ENCODE measurements at places on chromosomes 12 and 14.

DNA sequence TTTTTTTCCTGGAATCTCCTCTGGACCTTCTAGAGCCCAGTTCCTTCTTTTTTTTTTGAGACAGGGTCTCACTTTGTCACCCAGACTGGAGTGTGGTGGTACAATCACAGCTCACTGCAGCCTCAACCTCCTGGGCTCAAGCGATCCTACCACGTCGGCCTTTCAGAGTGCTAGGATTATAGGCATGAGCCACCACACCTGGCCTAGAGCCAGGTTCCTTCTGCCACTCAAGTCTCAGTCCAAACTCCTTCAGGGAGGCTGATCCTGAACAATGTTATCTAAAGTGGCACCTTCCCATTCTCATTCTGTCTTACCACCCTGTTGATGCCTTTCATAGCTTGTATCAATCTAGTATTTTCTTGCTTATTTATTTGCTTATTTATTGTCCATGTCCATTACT, 22.3 kb upstream of the ELK3 start:
- no peak for DNase-seq

DNA sequence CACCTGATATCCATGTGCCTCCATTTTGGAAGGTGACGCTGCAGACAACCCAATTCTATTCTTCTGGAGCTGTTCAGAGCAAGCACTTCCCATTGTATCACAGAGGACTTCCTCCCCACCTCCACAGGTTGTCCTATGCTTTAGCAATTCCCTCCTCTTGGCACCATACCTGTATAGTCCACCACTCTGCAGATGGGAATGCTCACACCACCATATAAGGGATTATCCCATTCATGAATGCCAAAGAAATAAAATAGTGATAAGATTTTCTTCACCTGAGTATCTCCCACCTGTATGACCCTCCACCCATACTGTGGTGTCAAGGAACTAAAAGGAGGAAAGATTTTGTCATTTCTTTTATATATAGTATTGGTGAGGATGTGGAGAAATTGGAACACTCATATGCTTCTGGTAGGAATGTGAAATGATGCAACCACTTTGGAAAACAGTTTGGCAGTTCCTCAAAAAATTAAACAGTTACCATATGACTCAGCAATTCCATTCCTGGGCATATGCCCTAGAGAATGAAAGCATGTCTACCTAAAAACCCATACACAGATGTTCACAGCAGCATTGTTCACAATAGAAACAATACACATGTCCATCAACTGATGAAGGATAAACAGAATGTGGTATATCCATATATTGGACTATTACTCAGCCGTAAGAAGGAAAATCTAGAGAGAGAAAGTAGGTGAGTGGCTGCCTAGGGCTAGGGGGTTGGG, 75.2 kb downstream of the FIGNL2 start:
- no peak for DNase-seq

- no peak for DNase-seq
These were observed 56.4 kb upstream of the ISM2 start for GRCh38 chr14:77554816-77555599.

GRCh38 chr12:50309950-50310349, 26.6 kb upstream of the LIMA1 start:
- DNase-seq: no peak

DNA sequence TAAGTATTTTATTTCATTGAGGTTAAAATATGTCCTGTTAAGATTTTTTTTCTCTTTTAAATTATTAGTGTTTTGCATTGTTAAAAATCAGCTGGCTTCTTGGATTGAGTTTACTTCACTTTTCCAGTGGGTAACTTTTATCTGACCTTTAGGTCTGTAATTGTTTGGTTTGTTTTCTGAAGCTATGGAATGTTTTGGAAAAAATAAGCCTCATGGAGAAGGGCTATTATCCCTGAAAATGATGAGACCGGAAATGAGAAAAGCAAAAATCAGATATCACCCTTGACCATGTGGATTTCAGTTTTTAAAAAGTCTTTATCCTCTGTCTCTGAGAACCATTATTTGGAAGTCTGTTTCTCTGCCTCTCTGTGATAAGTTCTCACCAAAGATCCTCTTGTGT, 180.9 kb downstream of the RAD51B start:
- no peak for DNase-seq

DNA sequence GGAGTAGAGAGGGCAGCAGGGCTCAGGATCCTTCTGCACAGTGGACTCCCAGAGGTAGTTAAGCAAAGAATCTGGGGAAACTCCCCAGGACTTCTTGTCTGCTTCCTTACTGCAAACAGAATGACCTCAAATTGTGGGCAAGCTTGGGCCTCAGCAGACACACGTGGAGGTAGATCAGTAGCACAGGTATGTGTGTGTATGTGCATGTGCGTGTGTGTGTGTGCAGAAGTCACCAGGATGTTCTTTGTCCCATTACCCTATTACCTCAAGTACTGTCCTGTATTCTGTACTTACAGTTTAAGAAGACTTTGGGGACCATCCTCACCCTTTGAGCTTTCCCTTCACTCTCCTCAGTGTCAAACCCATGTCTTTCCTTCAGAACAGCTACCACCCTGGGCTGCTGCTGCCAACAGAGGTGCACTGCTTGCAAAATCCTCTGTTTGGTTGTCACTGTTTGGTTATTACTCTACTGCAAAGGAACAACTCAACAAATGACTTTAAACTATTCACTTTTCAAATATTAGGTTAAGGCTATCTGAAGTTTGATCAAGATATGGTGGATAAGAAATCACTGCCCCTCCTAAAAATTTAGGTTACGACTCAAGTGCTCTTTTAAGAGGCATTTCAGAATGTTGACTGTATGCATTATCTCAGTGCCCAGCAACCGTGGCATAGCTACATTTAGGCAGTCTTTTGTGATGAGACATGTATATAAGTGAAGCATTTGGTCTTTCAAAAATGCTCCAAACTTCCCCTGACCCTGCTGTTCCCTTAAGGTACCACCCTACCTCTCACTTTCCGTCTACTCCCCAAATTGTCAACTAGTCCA, 78.2 kb upstream of the MBIP start:
- DNase-seq: no peak

GRCh38 chr12:53063708-53064612, 14.1 kb downstream of the TNS2 start:
- DNase-seq: no peak

DNA sequence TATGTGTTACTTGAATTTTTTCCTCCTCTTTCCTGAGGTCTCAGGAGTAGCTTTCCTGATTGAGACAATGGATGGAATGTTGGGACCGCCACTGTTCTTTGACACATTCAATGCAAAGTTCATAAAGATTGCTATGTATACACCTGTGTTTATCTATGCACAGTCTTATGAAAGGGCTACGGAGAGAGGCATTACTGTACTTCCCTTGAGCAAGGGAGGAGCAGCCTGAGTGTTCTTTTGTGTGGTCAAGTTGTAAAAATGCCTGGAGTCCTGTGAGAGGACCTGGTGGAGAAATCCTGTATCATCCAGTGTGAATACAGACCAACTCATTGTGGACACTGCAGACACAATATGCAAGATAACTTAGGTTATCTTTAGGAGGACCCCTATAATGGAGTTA, 1.2 kb downstream of the SRGAP1 start:
- no peak for DNase-seq

DNA sequence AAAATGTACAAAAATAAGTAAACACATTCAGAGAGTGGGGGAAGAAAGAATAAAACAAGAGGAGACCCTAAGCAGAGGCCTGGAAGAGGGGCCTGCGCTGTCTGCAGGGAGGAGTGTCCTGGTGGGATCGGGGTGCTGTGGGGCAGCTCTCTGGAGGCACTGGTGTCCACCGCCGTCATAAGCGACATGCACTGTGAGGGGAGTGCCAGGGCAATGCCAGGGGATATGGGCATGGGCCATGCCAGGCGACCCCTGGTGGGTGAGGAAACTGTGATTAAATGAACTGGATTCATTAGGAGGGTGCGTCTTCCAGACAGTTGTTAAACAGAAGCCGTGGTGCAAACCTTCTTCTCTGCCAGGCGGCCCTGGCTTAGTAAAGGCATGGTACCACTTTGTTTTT, 116.6 kb downstream of the PIWIL1 start:
- DNase-seq: no peak

GRCh38 chr14:34711169-34711568, 3.2 kb downstream of the CFL2 start:
- no peak for DNase-seq

DNA sequence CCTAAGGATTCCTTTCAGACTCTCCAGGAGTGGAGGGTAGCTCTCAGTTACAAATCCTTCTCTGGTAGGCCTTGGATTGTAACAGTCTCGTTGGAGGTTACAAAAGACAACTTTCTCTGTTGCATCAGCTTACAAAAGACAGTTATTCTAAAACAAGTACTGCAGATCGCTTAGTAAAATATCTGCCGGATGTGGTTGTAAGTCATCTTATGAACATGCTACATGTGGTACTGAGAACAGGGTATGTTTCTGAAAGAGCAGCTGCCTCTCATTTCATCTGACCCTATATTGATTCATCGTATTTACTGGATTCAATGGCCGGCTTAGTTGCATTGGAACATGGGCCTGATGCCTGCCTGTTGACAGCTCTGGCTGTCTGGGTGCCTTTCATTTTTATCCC, 157.4 kb downstream of the PTCSC3 start:
- no peak for DNase-seq

DNA sequence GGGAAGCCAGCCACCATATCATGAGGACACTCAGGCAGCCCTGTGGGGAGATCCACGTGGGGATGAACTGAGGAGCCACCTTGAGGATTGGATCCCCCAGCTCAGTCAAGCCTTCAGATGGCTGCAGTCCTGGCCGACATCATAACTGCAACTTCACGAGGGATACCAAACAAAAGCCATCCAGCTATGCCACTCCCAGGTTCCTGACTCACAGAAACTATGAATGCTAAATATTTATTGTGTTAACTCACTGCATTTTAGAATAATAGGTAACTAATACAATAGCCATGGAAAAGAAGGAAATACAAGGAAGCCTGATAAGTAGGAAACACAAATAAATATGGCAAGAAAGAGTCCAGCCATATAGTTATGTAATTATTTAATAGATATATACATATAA, 42.1 kb upstream of the FAM222A start:
- no peak for DNase-seq

DNA sequence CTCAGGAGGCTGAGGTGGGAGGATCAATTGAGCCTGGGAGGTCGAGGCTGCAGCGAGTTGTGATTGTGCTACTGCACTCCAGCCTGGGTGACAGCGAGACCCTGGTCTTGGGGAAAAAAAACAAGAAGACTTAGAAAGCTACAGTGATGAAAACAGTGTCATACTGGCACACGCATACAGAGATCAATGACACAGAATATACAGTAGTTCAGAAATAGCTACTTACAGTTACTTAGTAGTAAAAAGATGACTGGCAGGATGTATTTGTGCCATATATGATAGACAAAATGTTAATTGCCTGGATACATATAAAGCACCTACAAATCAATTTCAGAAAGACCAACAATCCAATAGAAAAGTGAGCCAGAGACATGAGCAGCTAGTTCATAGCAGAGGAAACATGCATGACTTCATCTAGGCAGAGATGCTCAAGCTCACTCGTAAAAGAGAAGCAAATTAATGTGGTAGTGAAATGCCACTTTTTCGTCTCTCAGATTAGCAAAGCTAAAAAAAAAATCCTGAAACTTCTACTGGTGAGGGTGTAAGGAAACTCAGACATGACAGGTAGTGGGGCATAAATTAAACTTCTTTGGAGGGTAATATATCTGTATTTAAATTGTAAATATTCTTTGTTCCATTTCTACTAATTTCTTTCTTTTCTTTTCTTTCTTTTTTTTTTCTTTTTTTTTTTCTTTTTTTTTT, 2.5 kb upstream of the ALDH2 start:
- DNase-seq: no peak

DNA sequence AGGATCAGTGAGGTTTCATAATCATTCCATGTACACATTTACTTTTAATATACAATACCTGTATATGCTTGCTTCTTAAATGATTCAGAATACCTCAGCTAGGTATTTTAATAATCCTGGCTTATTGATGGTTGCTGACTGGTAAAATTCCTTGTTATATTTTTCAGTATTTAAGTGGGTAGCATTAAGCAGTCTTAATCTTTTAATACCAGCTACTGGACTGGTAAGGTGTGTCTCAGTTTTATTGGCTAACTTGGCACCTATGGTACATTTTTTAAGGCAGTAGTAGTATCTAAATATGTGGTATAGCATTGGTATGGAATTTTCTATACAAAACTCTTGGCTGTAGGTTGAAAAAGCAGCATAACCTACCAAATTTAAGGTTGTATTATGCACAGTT, 96.6 kb downstream of the RAD52 start:
- no peak for DNase-seq

DNA sequence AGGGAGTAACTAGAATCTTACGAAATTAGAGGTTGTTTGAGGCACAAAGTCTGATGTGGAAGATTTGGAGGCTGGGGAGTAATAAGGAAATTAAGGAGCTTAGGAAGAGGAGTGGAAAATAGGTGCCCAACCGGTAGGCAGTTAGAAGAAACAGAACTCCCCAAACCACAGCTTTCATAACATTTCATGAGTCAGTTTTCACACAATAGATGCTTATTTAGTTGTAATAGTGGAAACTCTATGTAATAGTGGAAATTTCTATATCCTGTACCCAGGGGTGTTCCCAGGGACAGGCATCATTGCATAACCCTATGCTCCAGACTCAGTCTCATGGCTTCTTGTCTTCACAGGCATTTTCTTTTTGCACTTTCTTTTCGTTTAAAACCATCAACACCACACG, 8.3 kb downstream of the C3AR1 start:
- DNase-seq: no peak

DNA sequence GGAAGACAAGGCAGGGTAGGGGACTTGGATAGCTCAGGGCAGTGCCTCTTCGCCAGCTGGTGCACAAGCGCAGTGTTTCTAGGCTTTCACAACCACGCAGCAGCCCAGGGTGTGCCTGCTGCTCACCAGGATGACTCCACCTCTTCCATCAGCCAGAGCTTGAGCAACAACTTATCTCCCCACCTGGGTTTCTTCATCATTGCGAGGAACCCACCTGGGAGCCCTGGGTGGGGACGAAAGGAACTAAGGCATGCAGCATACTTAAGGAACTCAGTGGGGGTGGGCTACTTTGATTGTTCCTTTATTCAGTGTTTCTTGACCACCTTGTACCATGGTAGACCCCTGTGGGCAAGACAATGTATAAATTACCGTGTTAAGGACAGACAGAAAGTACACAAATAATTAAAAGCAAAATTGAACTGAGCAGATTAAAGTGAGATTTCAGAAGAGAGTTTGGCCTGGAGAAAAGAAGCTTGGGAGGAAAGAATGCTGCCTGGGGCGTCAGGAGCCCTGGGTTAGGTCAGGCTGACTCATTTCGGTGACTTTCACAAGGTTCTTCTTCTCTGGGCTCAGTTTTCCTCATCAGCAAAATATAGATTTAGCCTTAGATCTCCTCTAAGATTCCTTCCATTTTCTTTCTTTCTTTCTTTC, 22.9 kb downstream of the KRT18 start:
- no peak for DNase-seq

GRCh38 chr12:114938487-114939210, 254.7 kb upstream of the TBX3 start:
- DNase-seq: no peak

DNA sequence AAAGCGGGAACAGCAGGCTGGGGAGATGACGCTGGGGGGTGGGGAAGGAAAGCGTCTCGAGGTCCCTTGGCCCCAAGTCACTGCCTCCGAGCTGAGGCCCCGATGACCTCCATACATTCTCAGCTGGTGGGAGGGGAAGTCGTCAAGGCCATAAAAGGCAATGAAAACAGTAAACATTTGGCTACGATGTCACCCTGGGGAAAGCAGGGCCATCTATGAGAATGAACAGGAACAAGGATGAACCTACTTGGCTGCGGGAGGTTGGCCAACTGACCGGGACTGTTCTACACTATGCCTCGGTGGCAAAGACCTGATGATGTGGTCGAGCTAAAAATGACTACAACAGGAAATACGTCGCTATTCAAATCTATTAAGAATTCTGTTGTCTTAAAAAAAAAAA, 19.5 kb downstream of the PRKAB1 start:
- DNase-seq: no peak
